ENCODE measurements at places on chromosomes 7 and 10.

DNA sequence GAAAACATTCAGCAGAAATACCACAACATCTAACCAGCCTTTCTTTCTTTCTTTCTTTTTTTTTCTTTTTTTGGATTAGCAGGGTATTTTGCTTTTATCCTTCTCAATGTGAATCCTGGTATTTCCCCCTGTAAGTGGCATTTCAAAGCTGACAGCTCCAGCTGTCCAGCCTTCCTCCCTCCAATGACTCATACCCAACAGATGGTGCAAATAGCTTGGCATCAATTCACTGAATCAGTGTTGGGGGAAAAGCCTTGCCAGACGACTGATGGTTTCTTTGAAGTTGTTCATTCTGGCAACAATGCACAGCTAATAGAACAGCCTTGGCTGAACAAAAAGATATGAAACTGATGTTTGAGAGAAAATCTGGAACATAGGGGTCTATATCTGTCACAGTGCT, 316.8 kb upstream of the STEAP1 start:
- no peak for DNase-seq

DNA sequence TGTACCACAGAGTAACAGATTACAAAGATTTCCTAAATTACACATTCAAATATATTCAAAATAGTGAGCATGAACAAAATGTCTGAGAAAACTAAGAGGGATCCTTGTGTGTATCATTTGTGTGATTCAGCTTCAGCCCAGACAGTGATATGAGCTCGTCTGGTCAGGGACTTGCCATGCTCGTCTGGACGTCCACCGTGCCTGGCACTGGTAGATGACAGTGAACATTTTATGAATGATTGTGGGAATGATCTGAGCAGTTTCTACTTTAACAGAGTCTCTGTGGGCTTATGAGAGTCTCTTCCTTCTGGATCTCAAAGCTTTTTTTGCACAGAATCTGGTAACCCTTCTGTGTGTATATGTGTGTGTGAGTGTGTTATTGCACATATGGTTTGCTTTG, 34.2 kb upstream of the ANKRD2 start:
- no peak for DNase-seq

DNA sequence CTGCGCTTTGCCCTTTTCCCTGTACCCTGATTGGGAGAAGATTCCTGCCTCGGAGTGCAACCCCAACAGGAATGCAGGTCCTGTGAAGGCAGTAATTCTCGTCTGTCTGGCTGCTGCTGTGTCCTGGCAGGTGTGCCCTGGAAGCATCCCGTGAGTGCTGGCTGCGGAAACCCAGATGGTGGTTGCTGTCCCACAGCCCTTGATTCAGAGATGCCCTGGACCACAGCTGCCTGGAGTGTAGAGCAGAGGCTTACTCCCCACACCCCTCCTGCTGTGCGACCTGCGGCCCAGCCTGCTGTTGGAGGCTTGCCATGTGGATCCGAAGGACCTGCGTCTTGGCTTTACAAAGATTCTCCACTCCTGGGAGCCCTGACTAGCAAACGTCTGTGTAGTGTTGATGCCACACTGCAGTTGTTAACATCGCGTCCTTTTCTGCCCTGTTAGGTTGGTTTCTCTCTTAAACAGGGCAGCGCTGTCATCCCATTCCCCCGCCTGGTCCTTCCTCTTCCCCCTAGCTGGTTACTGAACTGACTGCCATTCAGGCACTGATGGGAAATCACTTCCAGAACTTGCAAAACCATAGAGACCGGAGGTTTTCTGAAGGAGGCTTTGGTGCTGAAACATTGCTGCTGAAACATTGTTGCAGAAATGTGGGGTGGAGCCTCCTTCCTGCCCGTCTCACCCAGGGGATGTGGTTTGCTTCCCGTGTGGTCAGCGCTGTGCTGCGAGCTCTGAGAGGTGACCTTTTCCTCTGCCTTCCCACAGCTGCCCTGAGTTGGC, 53.3 kb downstream of the DNAJB6 start:
- no peak for DNase-seq

GRCh38 chr10:33015761-33016547, 57.9 kb upstream of the ITGB1 start:
- no peak for DNase-seq

- DNase-seq, result no peak
Measured at GRCh38 chr10:95454356-95454755, 106.8 kb downstream of the SORBS1 start.

DNA sequence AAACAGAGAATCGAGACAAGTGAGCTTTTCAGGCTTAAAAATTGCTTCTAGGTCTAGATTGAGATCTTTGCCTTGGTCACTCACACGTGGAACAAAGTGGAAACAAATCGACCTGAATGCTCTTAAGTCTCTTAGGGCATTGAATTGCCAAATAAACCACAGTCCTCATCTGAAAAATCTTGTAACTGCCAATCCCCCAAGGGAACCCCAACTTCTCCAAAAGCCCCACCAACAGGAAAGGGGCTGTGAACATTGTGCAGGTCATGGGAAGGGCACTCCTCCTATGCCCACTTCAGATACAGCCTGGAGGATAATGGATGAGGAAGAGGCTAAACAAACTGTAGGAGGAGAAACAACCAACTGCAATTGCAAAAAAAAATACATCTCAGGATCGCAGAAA, 91.3 kb downstream of the DGKI start:
- no peak for DNase-seq

DNA sequence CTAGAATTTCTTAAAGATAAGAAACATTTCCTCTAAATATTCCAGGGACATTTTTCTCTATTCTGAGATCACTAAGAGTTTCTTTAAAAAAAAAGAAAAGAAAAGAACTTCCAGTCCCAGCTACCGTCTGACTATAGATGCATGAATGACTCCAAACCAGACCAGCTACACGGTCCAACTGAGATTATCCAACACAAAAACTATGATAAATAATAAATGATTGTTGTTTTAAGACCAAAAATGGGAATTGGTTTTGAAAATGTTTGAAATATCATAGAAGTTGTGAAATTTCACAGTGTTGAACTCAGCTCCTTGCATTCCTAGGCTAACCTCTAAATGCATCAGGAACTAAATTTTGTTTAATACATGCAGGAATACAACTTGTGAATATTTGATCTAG, 1619.6 kb upstream of the LRRTM3 start:
- DNase-seq, result no peak

DNA sequence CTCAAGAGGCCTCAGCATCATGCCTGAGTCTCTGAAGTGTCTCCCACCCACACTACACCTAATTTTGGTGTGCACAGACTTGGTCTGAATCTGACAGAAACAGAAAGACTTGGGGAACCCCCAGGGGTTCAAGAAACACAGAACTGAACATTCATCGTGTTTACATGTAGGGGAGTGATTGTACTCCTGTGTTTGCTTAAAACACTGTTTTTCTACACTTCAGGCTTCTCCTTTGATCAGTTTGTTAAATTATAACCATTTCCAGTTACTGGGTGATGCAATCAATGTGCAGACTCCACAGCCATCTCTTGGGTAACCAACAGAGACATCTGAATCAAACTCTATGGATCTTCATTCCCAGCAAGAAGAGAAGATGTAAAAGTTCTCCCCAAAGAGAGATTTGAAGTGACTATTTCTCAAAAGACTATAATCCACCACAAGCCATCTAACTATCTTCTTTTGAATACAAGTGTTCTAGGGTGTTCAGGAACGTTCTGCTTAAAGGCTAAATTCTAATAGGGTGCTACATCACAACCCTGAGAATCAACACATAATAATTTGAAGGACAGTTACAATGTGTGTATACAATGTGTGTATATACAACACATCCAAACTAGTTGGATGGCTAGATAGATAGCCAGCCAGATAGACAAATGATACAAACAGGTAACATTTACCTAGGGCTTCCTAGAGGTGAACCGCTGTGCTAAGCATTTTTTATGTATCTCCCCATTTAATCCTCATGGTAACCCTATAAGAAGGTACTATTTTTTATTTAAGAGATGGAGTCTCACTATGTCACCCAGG, 34.2 kb downstream of the DNAJC12 start:
- no peak for DNase-seq

GRCh38 chr7:96481796-96482195, 159.9 kb upstream of the SLC25A13 start:
- DNase-seq, result no peak

DNA sequence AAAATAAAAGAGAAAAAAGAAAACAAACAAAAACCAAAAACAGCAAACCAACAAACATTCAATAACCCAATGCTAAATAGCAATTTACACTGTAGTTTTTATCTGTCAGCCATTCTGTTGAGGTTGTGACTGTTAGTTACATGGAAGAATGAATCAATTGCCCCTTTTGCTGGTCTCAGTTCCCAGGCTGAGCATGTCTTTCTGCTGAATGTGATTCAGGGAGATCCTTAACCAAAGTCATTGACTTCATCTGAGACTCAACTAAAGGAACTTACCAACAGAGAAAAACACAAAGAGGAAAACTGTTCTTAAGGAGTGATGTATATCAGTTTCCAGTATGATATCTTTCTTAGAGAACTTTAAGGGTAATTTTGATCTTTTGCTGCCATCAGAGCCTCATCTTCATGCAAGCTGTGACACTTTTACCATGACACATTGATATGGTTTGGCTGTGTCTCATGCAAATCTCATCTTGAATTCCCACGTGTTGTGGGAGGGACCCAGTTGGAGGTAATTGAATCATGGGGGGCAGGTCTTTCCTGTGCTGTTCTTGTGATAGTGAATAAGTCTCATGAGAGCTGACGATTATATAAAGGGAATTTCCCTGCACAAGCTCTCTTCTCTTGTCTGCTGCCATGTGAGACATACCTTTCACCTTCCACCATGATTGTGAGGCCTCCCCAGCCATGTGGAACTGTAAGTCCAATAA, 469.8 kb downstream of the KIF20B start:
- DNase-seq, result no peak

- no peak for DNase-seq
Measured at GRCh38 chr7:138713191-138713590, 12.0 kb upstream of the SVOPL start.

GRCh38 chr7:113799896-113800295, 118.9 kb downstream of the PPP1R3A start:
- no peak for DNase-seq

- DNase-seq, result no peak
Measured at GRCh38 chr10:9510626-9511025, 1456.1 kb downstream of the GATA3 start.

GRCh38 chr10:131901181-131901829, 497 bp downstream of the PPP2R2D start:
- peak; percentile 59 for DNase-seq

DNA sequence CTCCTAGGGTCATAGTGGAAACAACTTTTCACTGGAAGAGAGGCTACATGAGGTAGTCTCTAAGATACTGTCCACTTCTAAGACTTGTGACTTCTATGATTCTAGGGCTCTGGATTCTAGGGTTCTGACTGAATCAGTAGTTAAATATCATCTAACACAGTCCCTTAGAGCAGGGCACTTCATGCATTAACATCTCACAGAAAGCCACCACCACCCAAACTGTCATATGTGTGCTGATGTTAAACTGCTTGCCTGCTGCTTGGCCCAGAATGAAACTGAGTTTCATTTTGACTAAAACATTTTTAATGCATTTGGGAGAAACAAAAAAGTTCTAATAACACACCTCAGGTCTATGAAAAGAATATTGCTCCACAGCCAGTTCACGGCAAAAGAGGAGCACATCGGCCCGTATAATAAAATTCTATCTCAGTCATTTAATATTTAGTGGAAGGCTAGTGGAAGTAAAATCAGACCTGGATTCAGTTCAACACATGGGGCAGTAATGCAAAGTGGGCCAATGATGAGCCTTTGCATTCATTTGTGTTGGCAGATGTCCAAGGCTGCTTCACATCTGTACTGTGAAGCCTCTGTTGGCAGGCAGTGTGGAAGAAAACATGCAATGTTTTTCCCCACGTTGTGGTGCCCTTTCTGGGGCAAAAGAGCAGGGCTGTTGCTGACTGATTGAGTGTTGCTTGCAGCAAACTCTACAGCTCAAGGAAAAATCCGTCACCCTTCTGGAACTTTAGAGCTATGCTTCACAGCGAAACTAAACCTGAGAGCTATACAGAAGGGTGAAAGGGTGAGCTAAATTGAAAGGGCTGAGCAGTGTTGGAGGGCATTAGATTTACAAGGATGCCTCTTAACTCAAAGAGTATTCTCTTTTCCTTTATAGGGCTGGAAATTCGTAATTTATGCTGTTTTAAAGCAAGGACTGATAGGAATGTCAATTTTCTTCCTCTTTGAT, 33.5 kb upstream of the AUTS2 start:
- no peak for DNase-seq

DNA sequence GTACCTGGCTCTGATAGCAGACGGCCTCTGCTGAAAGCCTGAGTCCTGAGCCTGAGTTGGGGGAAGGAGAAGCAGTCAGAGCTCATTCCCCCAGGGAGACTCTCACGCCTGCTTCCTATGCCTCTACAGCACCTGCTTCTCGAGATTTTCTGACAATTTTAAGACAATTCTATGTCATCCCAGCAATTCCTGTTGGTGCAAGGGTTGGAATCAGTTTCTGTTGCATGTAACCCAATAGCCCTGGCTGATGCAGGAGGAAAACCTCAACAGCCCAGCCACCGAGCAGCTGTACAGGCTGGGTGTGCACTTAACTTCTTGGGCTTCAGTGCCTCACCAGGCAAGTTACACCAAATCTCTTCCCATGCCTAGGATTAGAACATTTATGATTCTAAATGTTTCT, 134.7 kb downstream of the GLI3 start:
- DNase-seq, result no peak

DNA sequence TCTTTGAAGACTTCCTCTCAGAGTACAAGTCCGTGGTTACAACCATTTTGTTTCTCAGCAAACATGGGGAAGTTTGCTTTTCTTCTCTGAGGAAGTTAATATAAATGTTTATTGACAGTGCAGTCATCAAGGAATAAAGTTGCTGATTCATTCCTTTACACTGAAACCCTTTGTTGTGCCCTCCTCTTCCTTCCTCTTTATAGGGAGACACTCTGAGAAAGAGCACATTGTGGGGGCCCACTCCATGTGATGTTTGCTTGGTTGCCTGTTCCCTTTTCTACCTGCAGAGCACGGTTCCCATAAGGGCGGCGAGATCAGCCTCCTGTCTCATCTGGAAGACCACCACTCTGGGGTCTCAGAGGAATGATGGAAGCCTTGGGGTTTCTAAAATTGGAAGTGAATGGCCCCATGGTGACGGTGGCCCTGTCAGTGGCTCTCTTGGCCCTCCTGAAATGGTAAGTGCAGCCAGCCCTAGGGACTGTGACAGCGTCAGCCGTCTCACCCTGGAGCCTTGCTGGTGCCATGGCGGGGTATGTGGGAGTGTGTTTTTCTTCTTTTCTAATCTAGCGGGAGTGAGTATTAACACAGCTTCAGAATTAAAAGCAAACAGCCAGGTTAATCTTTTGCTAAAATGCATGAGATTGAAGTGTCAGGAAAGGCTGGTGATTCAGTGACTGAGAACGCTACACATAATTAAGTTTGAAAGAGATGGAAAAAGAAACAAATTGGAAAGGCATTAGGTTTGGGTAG, at the start of gene TBXAS1:
TBXAS1 (plus strand) TSS at position 240 of the 750 bp plus-strand sequence; CDS start at position 367, 127 bp downstream.
- no peak for DNase-seq
